ENCODE measurements at places on chromosomes 13 and 19.
A peak's percentile ranks its signal among the peaks of the same experiment; 100 is the strongest.

- H3K4me1 ChIP-seq: peaks cover 35% of the 10 kb centered on the region
- no peaks in the 10 kb centered on the region for H3K27me3 ChIP-seq
- H3K27ac ChIP-seq: peak within 1 kb of the TSS; percentile 91
Measured at GRCh38 chr19:12791345-12792050, at the start of gene JUNB. TSS of gene JUNB (plus strand) at chr19:12791486. CDS start at chr19:12791772, 286 bp downstream.

- H3K4me1 ChIP-seq: peaks cover 22% of the 10 kb centered on the region
- no peak for DNase-seq
- no peak overlapping the region for H3K4me3 ChIP-seq
- H3K27me3 ChIP-seq: no peaks in the 10 kb centered on the region
- H3K27ac ChIP-seq: no peak overlapping the region
Measured at GRCh38 chr13:113898391-113898790, 34.5 kb upstream of the GAS6 start.

DNA sequence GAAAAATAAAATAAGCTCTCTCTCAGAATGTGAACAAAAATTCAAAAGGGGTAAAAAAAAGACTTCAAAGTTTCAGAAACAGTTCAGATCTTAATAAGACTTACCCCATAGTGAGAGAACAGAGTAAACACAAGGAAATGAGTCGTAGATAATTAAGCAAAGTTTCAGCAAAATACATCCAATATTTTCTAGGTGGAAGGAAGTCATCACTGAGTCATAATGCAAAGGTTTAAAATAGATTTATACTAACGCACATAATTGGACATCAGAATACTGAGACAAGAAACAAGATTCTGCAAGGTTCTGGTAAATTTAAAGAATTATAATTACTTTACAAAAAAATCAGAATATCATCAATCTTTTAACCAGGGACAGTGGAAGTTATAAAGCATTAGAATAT is 1370.7 kb upstream of the ATXN8OS start:
- no peak overlapping the region for H3K4me3 ChIP-seq
- H3K27ac ChIP-seq: peak overlapping the region; percentile 11
- peak; percentile 31 for DNase-seq
- no peaks in the 10 kb centered on the region for H3K36me3 ChIP-seq

DNA sequence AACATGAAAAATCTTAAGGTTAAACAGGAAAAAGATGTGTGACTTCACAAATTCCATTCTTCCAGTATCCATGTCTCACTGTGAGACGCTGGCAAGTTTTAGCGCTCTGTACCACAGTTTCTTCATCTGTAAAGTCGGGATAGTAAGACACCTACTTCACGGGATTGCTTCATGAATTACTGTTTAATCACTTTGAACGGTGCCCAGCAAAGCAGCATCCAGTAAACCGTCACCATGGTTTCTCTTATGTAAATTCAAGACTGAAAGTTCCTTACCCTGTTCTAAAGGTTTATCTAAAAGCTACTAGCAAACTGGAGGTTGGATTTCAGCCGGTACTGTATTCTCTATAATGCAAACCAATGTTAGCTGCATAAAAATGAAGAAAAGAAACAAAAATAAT is 53.5 kb downstream of the KATNAL1 start:
- H3K36me3 ChIP-seq: peaks cover 2% of the 10 kb centered on the region
- H3K27me3 ChIP-seq: no peaks in the 10 kb centered on the region
- DNase-seq: no peak

- H3K27ac ChIP-seq: peak overlapping the region; percentile 39
- no peak overlapping the region for H3K4me3 ChIP-seq
- DNase-seq: no peak
- no peaks in the 10 kb centered on the region for H3K36me3 ChIP-seq
- no peaks in the 10 kb centered on the region for H3K27me3 ChIP-seq
Measured at GRCh38 chr13:97248243-97248642, 26.1 kb downstream of the MBNL2 start.

DNA sequence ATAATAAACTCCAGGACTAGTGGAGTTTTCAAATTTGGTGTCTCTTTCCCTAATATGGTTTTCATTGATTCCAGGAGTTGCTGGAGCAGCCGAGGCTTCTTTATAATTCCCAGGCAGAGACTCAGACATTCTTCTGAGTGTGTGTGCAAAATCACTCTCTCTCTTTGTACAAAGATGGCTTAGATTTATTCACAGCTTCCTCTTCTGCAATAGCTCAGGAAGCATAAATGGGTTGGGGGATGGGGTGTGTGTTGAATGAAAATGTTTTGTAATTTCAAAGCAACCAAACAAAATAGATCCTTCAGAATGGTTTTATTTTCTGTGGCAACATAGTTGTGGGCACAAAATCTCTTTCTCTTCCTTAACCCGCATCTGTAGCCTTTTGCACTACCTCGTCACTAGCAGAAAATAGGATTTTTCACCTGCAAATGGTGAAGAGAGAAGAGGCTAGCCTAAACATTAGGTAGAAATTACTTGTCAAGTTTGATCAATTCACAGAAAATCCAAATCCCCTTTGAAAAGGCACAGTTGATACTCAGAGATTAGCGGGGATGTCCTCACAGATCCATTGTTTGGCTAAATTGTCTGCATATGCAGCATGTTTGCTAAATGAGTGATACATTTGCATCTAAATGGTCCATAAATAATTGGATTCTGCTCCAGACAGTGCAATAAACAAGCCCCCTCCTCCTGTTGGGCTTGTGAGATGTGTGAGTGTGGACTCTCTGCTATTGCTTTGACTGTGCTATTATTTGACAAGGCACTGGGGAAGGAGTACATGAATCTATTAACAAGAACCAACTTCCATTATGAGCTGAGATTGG is 66.7 kb downstream of the CBY2 start:
- no peak overlapping the region for H3K27ac ChIP-seq
- H3K4me3 ChIP-seq: no peak overlapping the region
- H3K4me1 ChIP-seq: no peaks in the 10 kb centered on the region
- H3K36me3 ChIP-seq: no peaks in the 10 kb centered on the region
- no peaks in the 10 kb centered on the region for H3K27me3 ChIP-seq

GRCh38 chr19:5567360-5567969 is at the start of gene TINCR:
TSS of gene TINCR (minus strand) at chr19:5567953.
- DNase-seq: no peak
- no peak within 1 kb of the TSS for H3K4me3 ChIP-seq
- H3K27ac ChIP-seq: no peak within 1 kb of the TSS
- peaks cover 17% of the 10 kb centered on the region for H3K27me3 ChIP-seq
- H3K36me3 ChIP-seq: no peaks in the 10 kb centered on the region
- H3K4me1 ChIP-seq: no peaks in the 10 kb centered on the region

DNA sequence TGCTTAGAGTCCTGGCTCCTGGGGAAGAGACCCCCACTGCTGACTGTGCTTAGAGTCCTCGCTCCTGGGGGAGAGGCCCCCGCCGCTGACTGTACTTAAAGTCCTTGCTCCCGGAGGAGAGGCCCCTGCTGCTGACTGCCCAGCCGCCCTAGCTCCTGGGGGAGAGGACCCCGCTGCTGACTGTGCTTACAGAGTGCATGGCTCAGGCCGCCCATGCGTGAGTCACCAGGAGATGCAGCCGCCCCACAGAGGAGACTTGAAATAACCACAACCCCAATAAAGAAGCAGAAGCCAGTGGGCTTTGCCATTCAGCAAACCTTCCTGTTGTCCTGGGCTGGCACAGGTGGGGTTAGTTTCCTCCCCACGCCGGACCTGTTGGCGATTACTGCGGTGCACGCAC is 79.2 kb upstream of the C13orf46 start:
- no peak for DNase-seq
- peaks cover 2% of the 10 kb centered on the region for H3K36me3 ChIP-seq
- peaks cover 15% of the 10 kb centered on the region for H3K4me1 ChIP-seq

DNA sequence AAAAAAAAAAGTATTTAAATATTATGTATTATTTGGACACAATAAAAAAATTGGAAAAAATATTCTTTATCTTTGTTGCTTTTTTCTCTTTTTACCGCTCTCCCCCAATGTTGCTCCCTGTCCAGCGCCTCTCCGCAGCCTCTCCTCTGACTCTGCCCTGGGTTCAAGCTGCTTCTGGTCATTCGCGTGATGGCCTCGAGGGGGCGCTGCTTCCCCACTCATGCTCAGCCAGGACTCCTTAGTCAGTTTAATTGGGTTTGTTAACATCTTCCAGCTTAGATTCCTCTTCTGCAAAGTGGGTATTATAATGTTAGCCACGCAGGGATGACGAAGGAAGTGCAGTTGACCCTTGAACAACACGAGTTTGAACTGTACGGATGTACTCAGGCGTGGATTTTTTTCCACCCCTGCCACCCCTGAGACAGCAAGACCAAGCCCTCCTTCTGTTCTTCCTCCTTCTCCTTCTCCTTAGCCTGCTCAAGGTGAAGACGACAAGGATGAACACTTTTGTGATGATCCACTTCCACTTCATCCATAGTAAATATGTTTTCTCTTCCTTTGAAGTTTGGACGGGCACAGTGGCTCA is 4.9 kb upstream of the NWD1 start:
- H3K36me3 ChIP-seq: no peaks in the 10 kb centered on the region
- H3K27me3 ChIP-seq: no peaks in the 10 kb centered on the region
- H3K4me3 ChIP-seq: no peak overlapping the region

- no peaks in the 10 kb centered on the region for H3K27me3 ChIP-seq
- H3K4me1 ChIP-seq: peaks cover 10% of the 10 kb centered on the region
- H3K4me3 ChIP-seq: no peak overlapping the region
- DNase-seq: no peak
- no peak overlapping the region for H3K27ac ChIP-seq
Measured at GRCh38 chr19:4503132-4503824, 15.0 kb downstream of the PLIN4 start.

DNA sequence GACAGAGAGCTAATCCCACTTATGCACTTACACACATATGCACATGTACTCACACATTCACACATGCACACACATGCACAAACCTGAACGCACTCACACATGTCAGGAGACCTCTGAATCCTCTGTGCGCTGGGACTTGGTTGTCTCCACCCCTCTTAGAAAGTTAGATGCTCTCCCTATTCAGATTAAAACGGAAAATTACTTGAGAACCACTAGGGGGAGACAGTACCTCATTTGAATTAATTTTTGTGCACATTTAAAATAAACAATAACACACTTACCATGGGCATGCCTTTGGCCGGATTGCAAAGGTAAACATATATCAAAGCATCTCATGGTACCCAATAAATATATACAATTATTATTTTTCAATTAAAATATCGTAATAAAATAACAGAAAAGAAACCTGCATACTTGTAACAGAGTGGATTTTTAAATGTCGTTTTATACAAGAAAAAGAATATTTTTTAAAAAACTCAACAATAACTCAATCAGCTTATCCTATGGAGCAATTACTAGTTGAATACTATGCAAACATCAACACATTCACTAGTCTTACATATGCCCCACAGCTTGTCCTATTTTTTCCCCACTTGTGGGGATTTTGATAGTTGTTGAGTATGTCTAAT is 9.5 kb upstream of the LILRB4 start:
- DNase-seq: peak; percentile 22
- H3K27me3 ChIP-seq: no peaks in the 10 kb centered on the region
- H3K4me3 ChIP-seq: no peak overlapping the region
- no peak overlapping the region for H3K27ac ChIP-seq
- H3K4me1 ChIP-seq: no peaks in the 10 kb centered on the region

GRCh38 chr13:43760257-43760656 is 26.5 kb downstream of the ENOX1 start:
- no peak for DNase-seq
- no peak overlapping the region for H3K27ac ChIP-seq
- H3K36me3 ChIP-seq: no peaks in the 10 kb centered on the region
- no peaks in the 10 kb centered on the region for H3K27me3 ChIP-seq

- H3K4me1 ChIP-seq: peaks cover 12% of the 10 kb centered on the region
- H3K27ac ChIP-seq: no peak overlapping the region
- no peak for DNase-seq
Measured at GRCh38 chr19:47183601-47184000, 47.4 kb downstream of the BBC3 start.

GRCh38 chr13:34748073-34748472 is 194.0 kb upstream of the NBEA start:
- no peak overlapping the region for H3K27ac ChIP-seq
- H3K4me1 ChIP-seq: peaks cover 5% of the 10 kb centered on the region
- H3K4me3 ChIP-seq: no peak overlapping the region
- no peaks in the 10 kb centered on the region for H3K27me3 ChIP-seq

DNA sequence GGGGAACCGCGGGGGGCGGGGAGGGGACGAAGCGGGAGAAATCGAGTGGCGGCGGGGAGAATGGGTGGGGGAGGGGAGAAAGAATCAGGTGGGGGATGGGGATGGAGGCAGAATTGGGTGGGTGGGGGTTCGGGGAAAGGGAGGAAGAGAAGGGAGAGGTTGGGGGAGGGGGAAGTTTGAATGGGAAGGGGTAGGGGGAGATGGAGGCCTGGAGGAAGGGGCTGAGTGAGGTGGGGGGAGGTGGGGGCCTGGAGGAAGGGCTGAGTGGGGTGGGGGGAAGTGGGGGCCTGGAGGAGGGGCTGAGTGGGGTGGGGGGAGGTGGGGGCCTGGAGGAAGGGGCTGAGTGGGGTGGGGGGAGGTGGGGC is 403 bp upstream of the ADAMTS10 start:
- no peaks in the 10 kb centered on the region for H3K27me3 ChIP-seq
- DNase-seq: no peak
- no peaks in the 10 kb centered on the region for H3K36me3 ChIP-seq
- H3K27ac ChIP-seq: no peak overlapping the region
- peaks cover 9% of the 10 kb centered on the region for H3K4me1 ChIP-seq
- H3K4me3 ChIP-seq: no peak overlapping the region

- H3K4me3 ChIP-seq: no peak overlapping the region
- no peak for DNase-seq
- H3K36me3 ChIP-seq: no peaks in the 10 kb centered on the region
- no peaks in the 10 kb centered on the region for H3K27me3 ChIP-seq
- H3K4me1 ChIP-seq: no peaks in the 10 kb centered on the region
Measured at GRCh38 chr13:71278512-71278911, 588.5 kb downstream of the DACH1 start.

- DNase-seq: peak; percentile 91
- H3K4me3 ChIP-seq: peak overlapping the region; percentile 58
- H3K36me3 ChIP-seq: no peaks in the 10 kb centered on the region
- peak overlapping the region; percentile 92 for H3K27ac ChIP-seq
- H3K4me1 ChIP-seq: peaks cover 27% of the 10 kb centered on the region
Measured at GRCh38 chr13:77898097-77898496, 20.5 kb downstream of the EDNRB start.

DNA sequence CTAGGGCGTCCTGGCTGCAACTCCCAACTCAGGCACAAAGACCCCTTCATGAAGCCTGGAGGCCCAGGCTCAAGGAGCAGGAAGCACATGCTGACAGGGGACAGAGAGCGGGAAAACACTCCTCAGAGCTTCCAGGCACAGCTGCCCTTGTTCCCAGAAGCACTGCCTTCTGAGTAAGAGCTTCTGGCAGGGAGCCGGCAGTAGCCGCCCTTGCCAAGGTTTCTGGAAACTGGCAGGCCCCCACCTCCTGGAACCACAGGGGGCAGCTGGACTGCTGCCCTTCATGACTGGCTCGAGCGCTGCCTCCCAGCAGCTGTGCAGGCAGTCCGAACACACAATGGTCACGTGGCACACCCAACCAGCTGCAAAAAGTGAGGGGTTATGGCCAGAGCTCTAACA is 33.6 kb upstream of the EPHX3 start:
- peaks cover 11% of the 10 kb centered on the region for H3K4me1 ChIP-seq
- H3K36me3 ChIP-seq: no peaks in the 10 kb centered on the region
- DNase-seq: peak; percentile 97

- H3K27ac ChIP-seq: no peak overlapping the region
- H3K27me3 ChIP-seq: peaks cover 8% of the 10 kb centered on the region
- no peaks in the 10 kb centered on the region for H3K4me1 ChIP-seq
- H3K36me3 ChIP-seq: no peaks in the 10 kb centered on the region
- no peak overlapping the region for H3K4me3 ChIP-seq
Measured at GRCh38 chr19:7674010-7675005, 2.6 kb upstream of the MCEMP1 start.
